ENCODE measurements at places on chromosomes 11 and 22. TPM values are rescaled to one million over a fixed set of nuclear protein-coding genes. Genes with fewer than 3 reads are reported as not detected.
A peak's percentile ranks its signal among the peaks of the same experiment; 100 is the strongest.

Gene KCNJ5
- 1.4 TPM for total RNA-seq

Gene C1QTNF4
- 0.20 TPM for total RNA-seq

Gene POTEH
- total RNA-seq = not detected

Gene ART1
- not detected for total RNA-seq

Gene SCGB1A1
- not detected for total RNA-seq

Gene DERL3
- total RNA-seq = 0.82 TPM

Gene TYR
- total RNA-seq = not detected

Gene GDPD5
- total RNA-seq = 9.4 TPM

GRCh38 chr22:50504369-50505211 lies 2.9 kb downstream of the LMF2 start:
- peaks cover 4% of the 10 kb centered on the region for H3K36me3 ChIP-seq
- no peak overlapping the region for H3K4me3 ChIP-seq
- DNase-seq = no peak
- H3K27ac ChIP-seq = no peak overlapping the region

DNA sequence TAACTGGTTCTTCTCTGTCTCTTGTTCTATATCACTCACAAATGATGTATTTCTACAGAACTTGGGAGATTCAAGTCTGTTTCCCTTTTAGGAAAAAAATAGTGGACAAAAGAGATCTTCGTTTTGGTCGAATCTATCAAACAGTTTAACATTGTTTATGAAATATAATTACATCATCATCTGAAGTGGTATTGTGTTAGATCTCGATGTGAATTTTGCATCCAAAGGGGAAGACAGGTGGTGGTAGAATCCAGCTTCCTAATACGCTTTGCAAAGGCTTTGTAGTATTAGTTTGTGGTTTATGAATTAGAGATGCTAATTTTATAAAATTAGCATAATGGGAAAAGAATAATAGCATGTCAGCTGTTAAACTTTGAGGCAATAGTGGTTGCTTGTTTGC lies 3.4 kb downstream of the SIK2 start:
- no peak overlapping the region for H3K4me3 ChIP-seq
- DNase-seq = no peak
- peaks cover 13% of the 10 kb centered on the region for H3K4me1 ChIP-seq
- no peak overlapping the region for H3K27ac ChIP-seq

GRCh38 chr11:96275801-96276594 lies 67.0 kb downstream of the MAML2 start:
- H3K27ac ChIP-seq = peak overlapping the region; percentile 2
- H3K36me3 ChIP-seq = no peaks in the 10 kb centered on the region
- peak; percentile 59 for DNase-seq
- H3K27me3 ChIP-seq = no peaks in the 10 kb centered on the region
- H3K4me1 ChIP-seq = peaks cover 11% of the 10 kb centered on the region

- peak overlapping the region; percentile 84 for H3K4me3 ChIP-seq
- no peaks in the 10 kb centered on the region for H3K36me3 ChIP-seq
- H3K27me3 ChIP-seq = no peaks in the 10 kb centered on the region
- H3K27ac ChIP-seq = peak overlapping the region; percentile 55
These were observed 822 bp downstream of the MARK2 start for GRCh38 chr11:63839508-63840355.

- no peak overlapping the region for H3K4me3 ChIP-seq
- no peak overlapping the region for H3K27ac ChIP-seq
- peaks cover 2% of the 10 kb centered on the region for H3K27me3 ChIP-seq
These were observed 20.1 kb upstream of the TMPRSS4 start for GRCh38 chr11:118056806-118057205.

DNA sequence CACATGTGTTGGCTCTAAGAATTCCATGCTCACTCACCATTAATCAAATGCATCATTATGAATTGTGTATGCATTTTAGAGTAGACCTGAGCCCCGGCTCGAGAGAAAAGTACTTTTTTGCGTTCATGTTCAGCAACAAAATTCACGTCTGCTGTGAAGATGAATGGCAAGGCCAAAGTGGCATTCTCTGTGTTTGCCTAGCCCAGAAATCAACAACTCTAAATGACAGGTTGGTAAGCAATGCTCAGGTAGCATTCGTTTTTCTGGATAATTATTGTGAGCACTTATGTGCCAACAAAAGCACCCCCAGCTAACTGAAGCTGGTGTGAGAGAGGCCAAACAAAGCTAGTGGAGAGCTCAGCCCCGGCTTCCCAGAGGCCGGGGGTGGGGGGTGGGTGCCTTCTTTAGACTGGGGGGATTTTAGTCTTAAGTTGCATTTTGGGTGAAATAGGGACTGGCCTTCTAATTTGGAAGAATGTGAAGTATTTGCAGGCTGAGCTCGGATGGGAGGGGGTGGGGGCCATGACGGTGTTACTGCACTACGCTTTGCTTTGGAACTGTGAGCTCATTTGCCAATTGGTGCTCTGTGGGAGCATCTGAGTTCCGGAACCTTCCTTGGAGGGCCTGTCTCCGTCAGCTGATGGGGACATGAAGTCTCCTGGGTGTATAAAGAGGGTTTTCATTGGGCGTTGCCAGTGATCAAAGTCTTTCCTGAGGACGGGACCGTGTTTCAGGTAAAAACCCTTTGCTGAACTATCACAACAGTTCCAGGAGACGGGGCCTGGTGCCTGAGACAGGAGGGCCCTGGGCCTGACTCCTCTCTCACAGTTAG lies 29.0 kb upstream of the ALX4 start:
- DNase-seq = no peak
- H3K4me3 ChIP-seq = no peak overlapping the region

DNA sequence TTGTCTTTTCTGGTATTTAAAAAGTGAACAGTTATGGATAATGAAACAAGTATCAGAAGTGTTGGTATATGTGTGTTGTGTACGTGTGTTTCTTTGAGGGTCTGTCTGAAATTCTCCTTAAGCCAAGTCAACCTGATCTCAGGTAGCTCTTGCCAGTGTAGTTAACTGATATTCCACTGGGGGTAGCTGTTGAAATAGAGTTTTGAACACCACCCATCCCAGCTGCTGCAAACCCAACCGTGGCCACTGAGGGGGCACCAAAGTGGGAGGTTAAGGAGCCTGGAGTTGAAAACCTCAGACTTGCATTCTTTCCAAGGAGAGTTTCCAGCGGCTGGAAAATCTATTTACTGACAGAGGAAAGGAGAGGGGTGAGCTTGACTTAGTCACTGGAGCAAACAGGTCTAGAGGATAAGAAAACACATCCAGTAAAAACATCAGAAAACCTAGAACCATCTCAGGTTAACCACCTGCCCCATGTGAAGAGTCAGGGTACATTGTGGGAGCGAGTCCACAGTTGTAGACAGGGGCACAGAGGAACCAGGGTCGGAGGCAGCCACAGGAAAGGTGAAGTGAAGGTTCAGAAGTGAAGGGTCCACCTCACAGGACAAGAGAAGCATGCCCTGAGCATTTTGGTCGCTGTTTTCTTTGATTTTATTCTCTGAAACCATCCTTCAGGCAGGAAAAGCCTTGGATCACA lies 8.8 kb upstream of the CUL5 start:
- no peak overlapping the region for H3K27ac ChIP-seq
- no peaks in the 10 kb centered on the region for H3K36me3 ChIP-seq
- no peaks in the 10 kb centered on the region for H3K27me3 ChIP-seq

- no peak overlapping the region for H3K4me3 ChIP-seq
- no peaks in the 10 kb centered on the region for H3K27me3 ChIP-seq
- peaks cover 26% of the 10 kb centered on the region for H3K36me3 ChIP-seq
These were observed 30.5 kb upstream of the FNBP4 start for GRCh38 chr11:47797633-47798032.

DNA sequence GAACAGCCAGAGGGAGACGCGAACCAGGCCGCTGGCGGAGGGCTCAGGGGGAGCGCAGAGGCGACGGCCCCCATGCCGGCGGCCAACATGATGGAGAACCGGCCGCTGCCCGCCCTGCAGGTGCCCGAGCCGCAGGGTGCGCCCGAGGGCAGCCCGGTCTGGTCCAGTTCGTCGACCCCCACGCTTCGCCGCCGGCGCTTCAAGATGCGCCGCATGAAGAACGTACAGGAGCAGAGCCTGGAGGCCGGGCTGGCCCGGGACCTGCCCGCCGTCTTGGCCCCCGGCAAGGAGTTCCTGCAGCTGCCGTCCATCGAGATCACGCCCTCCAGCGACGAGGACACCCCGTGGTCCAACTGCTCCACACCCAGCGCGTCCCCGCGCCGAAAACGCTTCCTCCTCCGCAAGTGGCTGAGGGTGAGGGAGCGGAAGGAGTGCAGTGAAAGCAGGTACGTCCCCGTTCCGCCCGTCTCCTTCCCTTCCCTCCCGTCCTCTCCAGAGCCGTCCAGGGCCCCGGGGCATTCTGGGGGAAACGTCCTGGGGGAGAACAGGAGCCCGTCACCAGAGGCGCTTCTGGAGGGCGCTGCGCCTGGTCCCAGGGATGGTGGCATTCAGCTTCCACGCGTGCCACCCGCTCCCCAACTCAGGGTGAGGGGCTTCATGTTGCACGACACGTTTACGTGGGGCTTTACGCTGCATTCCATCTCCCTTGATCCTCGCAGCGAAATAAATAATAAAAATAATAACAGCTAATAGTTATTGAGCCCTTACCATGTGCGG lies 840 bp downstream of the GRAMD1B start:
- peaks cover 4% of the 10 kb centered on the region for H3K27me3 ChIP-seq
- H3K4me1 ChIP-seq = peaks cover 16% of the 10 kb centered on the region
- H3K36me3 ChIP-seq = no peaks in the 10 kb centered on the region

DNA sequence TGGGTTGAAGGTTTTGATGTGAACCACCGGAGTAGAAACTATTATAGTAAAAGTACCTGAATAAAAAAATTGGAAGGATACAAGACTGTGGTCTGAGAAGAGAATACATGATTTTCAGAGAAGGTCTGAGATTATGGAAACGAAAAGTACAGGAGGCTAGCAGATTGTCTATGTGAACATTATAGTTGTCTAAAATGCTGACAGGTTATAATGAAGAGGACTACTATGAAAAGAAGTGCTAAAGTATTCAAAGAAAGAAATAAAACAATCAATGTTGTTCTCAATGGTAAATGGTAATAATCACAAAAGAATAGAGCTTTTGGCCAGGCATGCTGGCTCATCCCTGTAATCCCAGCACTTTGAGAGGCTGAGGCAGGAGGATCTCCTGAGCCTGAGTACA lies 34.0 kb downstream of the RAB6A start:
- H3K4me1 ChIP-seq = no peaks in the 10 kb centered on the region
- no peak overlapping the region for H3K27ac ChIP-seq
- no peak for DNase-seq
- H3K4me3 ChIP-seq = no peak overlapping the region
- no peaks in the 10 kb centered on the region for H3K36me3 ChIP-seq

- H3K27ac ChIP-seq = peak overlapping the region; percentile 93
- H3K4me3 ChIP-seq = no peak overlapping the region
- no peaks in the 10 kb centered on the region for H3K27me3 ChIP-seq
- H3K36me3 ChIP-seq = no peaks in the 10 kb centered on the region
- DNase-seq = peak; percentile 97
These were observed 955.6 kb downstream of the OPCML start for GRCh38 chr11:132576706-132577105.

DNA sequence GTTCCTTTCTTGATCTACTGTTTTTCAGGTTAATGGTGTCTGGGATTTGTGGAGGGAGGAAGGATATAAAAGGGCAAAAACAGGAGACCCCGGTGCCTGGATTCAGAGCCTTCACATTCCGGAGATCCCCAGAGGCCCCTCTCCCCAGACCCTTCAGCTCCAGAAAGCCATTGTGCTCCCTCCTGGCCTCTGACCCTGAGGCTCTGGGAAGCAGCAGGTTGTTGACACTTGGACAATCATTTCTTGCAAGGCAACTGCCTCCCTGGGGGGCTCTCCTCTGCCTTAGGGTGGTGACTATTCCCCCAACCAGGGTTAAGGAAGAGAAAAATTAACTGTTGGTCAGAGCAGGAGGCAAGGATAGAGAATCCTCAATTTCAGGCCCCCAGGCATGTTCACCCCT lies 86.9 kb upstream of the NNMT start:
- no peaks in the 10 kb centered on the region for H3K4me1 ChIP-seq
- no peak overlapping the region for H3K27ac ChIP-seq
- H3K36me3 ChIP-seq = no peaks in the 10 kb centered on the region
- peaks cover 20% of the 10 kb centered on the region for H3K27me3 ChIP-seq
- no peak for DNase-seq

DNA sequence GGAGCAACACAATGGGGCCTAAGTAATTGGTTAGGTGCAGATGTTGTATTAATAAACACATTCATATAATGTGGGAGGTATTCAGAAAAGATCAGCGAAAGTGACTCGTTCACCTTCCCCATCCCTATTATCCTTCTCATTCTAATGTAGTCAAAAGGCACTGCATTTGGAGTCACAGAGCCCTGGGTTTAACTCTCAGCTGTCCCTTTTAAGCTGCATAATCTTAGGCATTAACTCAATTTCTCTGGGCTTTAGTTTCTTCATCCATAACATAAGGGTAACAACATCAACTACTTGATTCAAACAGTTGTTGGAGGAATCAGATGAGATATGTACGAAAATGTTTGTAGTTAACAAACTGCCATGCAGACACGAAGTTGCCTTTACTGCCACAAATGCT lies 187.6 kb upstream of the PITPNB start:
- no peak overlapping the region for H3K4me3 ChIP-seq
- DNase-seq = no peak
- H3K27me3 ChIP-seq = no peaks in the 10 kb centered on the region
- no peaks in the 10 kb centered on the region for H3K36me3 ChIP-seq

GRCh38 chr11:2796091-2796490 lies 89.5 kb downstream of the CDKN1C start:
- no peak overlapping the region for H3K4me3 ChIP-seq
- peaks cover 22% of the 10 kb centered on the region for H3K27me3 ChIP-seq
- no peaks in the 10 kb centered on the region for H3K4me1 ChIP-seq
- no peak overlapping the region for H3K27ac ChIP-seq
- no peaks in the 10 kb centered on the region for H3K36me3 ChIP-seq

- no peaks in the 10 kb centered on the region for H3K36me3 ChIP-seq
- DNase-seq = peak; percentile 16
- H3K27me3 ChIP-seq = peaks cover 41% of the 10 kb centered on the region
- H3K4me3 ChIP-seq = no peak overlapping the region
- H3K27ac ChIP-seq = no peak overlapping the region
These were observed 46.1 kb upstream of the PRDM11 start for GRCh38 chr11:45100339-45100738.

DNA sequence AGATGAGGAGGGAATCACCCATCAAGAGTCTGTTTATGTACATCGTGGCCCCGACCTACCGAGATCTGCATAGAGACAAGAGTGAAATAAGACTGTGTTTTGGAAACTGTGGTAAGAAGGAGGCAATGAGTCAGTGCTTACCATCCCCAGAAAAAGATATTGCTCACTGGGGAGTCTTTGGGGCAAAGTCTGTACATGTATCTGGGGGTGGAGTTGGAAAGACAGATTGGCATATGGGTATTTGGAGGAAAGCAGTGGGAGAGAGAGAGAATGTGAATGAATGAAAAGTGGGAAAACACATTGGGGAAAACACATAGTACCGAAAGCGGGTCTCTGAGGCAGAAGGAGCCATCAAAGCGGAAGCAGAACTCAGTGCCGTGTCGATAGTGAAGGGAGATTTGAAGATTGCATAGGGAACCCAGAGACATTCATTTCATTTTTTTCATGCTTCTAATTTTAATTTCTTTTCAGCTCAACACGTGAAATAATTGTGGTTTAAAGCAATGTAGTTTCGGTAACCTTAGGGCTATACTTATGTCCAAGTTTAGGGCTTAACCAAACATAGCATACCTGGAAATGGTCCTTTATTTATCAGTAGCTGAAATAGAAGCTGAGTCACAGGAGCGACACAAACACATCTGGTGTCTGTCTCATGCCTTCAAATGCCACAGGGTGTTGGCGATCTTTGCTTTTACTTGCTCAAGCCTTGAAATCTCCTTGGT lies 98.6 kb upstream of the CD44 start:
- peak; percentile 86 for DNase-seq
- peaks cover 24% of the 10 kb centered on the region for H3K4me1 ChIP-seq
- peak overlapping the region; percentile 32 for H3K4me3 ChIP-seq
